ENCODE measurements at places on chromosomes 13 and 19.

DNA sequence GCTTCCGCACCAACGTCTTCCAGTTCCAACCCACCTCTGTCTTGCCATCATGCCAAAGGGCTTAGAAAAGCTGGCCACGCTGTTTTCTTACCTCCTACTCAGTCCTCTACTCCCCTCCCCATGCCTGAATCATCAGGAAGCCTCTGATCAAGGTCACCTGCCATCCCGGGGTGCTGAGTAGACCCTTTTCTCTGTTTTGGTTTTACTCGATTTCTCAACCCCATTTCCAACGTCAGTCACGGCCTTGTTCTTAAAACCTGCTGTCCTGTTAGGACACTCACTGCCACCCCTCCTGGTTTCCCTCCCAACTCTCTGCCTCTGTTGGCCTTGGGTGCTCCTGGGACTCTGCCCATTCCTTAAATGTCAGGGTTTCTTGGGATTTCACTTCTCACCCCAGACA is 350.1 kb downstream of the FOXO1 start:
- no peak for DNase-seq

GRCh38 chr19:41876847-41877832 is at the start of gene CD79A:
Gene CD79A (plus strand): TSS chr19:41877279. CDS start chr19:41877305, 26 bp downstream.
- DNase-seq, result no peak

GRCh38 chr13:38900188-38900587 is 90.4 kb downstream of the STOML3 start:
- DNase-seq, result no peak

DNA sequence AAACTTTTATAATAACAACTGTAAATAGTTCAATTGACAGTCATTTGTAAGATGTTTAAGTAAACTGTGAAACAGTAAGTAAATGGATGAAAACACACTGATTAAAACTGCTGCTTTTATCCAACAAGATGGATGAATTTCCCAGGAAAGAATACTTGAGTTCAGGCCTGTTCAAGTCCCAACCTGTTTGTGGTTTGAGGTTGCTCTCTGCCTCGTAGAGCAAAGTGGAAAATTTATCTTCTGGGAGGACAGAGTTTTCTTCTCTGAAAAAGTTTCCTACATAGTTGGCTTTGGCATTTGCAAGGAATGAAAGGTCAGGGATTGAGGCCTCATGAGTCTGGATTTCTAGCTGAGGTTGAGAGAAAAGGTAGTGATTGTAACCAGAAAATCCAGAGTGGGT is 15.2 kb upstream of the ZNF543 start:
- DNase-seq, result no peak

DNA sequence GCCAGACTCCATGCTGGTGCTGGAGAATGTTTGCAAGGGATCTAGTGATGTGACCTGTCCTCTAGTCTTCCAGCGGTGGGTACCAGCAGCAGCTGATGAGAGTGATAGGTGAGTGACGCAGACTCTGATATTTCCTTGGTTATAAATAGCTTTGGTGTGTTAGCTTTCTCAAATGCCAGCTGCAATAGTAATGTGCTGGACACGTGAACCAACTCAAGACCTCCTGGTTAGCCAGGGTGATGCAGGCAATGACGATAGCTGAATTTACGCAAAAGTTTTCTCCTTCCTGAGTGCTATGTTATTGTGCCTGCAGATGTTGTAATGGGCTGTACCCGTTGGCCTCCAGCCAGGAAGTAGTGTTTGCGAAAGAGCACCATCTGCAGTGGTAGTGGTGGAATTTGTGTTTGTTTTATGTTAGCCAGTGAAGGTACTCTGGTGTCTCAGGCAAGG is 129.5 kb downstream of the CYSLTR2 start:
- no peak for DNase-seq

GRCh38 chr19:15091918-15092753 is 10.1 kb downstream of the OR1I1 start:
- peak; percentile 10 for DNase-seq

- DNase-seq, result no peak
These were observed 2.4 kb downstream of the DHDH start for GRCh38 chr19:48935864-48936263.

DNA sequence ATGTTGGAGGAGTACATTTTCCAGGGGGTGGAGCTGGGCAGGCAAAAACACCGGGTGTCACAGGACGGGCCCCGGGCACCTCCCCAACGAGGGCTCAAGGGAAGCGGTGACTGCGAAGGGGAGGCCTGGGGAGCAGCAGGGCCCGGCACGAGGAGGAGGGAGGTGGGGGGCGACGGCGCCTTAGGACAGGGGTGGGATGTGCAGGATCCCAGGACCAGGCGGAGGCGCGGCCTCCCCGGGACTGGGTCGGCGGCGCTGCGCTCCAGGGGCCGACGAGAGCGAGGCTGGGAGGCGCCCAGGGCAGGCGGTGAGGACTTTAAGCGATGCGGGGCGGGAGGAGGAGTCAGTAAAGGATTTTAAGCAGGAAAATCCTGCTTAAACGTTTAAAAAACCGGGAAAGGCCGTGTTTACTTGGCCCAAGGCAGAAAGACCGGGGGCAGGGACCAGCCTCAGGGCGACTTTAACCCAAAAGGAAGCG is 427 bp downstream of the ZNF160 start:
- DNase-seq, result no peak

- no peak for DNase-seq
These were observed 6.1 kb downstream of the PTGIR start for GRCh38 chr19:46618670-46619231.

- DNase-seq, result no peak
These were observed 13.1 kb downstream of the NFKBID start for GRCh38 chr19:35887197-35887596.

GRCh38 chr19:11446652-11447301 is 11.3 kb downstream of the PRKCSH start:
- no peak for DNase-seq

DNA sequence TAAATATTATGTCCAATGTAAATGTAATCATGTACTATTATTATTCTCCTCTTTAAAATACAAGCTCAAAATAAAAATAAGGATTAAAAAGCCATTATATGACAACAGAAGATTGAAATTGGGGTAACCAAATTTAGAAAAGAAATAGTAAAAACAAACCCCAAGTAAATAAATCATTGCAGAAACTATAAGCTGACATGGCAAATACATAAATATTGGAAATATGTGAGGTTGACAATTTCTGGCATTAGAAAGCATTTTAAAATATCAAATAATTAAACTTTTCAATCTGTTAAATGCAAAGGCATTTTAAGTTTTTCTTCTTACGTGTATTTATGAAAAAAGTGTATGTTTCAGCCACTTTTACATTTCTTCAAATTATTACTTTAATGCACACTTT is 394.7 kb upstream of the DACH1 start:
- no peak for DNase-seq

- no peak for DNase-seq
These were observed 23.0 kb upstream of the ZNF536 start for GRCh38 chr19:30349131-30349730.

- no peak for DNase-seq
These were observed 43.3 kb upstream of the PEPD start for GRCh38 chr19:33564836-33565338.

GRCh38 chr13:101626925-101627555 is 174.6 kb downstream of the ITGBL1 start:
- no peak for DNase-seq

DNA sequence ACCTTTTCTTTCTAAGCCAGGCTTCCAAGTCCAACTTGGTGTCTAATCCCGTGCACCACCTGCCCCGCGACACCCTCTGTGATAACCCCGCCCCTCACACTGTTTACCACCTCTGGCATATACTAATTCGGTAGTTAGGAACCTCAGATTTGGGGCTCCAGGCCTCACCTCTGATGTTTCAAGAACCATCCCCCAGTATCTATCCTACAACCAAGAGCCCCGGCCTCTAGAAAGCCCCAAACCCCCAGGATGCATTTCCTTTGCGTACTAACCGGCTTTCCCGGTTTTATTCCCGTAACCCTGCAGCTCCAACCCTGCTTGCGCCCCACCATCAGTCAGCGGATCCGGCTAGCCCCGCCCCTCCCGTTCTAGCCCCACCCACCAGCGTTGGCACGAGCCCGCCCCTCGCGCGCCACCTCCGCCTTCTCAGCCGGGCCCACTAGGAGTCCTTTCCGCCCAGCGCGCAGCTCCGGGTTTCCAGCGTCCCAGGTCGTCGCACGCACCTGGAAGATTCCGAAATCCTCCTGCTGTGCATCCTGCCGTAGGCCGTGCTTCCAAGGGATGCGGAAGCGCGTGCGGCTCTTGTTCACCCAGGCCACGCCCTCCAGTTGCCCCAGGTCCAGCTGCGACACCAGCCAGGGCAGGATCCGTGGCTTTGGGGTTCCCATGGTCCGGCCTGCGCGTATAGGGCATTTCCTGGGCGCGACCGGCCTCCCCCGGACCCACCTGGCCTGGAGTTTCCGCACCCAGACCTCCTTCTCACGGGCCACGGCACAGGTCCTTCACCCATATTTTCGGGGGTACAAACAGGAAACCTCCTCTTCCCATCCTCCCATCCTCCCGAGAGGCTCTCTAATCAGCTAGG is 1.3 kb downstream of the IRF3 start:
- peak; percentile 89 for DNase-seq

DNA sequence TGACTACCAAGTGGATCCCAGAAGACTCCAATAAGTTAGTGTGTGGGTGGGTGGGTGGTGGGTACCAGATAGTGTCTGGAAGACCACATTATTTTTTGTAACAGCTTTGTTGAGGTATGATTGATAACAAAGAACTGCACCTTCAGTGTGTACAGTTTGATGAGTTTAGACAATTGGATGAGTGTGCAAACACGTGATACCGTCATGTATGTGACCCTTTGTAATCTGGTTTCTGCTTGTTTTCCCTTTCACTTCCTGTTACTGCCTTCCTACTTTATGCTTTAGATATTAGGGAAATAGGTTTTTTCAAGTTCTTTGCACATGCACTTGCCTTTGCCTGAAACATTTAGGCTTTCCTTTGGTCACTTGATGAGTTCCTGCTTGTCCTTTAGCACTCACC is 8.5 kb downstream of the RPL21 start:
- DNase-seq, result no peak

DNA sequence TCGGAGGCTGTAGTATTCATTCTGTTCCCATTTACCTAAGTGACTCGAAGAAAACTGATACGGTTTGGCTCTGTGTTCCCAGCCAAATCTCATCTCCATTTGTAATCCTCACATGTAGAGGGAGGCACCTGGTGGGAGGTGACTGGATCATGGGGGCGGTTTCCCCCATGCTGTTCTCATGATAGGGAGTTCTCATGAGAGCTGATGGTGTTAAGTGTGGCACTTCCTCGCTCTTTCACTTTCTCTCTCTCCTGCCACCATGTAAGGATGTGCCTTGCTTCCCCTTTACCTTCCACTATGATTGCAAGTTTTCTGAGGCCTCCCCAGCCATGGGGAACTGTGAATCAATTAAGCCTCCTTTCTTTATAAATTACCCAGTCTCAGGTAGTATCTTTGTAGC is 23.5 kb downstream of the SLAIN1 start:
- DNase-seq, result no peak

- DNase-seq, result no peak
These were observed 104.2 kb downstream of the ITGBL1 start for GRCh38 chr13:101556676-101557123.

- no peak for DNase-seq
These were observed 5.8 kb downstream of the FCHO1 start for GRCh38 chr19:17757125-17757524.

DNA sequence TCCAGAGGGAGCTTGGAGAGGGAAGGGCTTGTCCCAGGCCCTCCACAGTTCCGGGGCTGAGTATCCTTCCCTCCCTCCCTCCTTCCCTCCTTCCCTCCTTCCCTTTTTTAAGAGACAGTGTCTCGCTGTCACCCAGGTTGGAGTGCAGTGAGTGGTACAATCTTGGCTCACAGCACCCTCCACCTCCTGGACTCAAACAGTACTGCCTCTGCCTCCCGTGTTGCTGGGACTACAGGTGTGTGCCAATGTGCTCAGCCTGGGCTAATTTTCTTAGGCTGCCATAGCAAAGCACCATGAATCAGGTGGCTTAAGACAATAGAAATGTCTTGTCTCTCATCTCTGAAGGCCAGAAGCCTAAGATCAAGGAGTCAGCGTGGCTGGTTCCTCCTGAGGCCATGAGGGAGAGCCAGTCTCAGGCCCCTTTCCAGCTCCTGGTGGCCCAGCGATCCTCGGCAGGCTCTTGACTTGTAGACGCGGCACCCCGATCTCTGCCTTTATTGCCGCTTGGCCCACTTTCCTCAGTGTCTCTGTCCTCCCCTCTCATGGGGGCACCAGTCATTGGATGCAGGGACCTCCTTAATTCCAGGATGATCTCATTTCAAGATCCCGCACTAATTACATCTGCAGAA is 47.5 kb downstream of the CRTC1 start:
- DNase-seq, result no peak

DNA sequence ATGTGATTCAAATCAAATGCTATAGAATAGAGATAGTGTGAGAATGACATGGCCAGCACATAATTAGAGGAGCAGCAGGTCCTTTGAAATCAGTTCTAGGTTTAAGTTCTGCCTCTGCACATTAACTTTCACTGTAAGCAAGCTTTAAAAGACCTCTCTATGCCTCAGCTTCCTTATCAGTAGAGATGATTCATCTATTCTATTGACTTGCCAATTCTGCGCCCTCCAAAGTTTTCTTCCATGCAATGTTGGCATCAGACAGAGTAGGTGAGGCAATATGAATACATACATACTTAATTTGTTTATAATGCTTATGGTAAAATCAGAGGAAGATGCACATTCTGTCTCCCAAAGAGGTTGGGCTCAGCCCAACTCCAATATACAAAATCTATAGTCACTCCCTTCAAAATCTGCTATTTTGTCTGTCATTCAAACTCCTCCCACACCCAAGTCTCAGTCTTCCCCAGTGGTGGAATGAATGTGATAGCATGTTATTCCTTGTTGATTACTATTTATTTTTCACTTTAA is 525.5 kb downstream of the RFC3 start:
- DNase-seq, result no peak

DNA sequence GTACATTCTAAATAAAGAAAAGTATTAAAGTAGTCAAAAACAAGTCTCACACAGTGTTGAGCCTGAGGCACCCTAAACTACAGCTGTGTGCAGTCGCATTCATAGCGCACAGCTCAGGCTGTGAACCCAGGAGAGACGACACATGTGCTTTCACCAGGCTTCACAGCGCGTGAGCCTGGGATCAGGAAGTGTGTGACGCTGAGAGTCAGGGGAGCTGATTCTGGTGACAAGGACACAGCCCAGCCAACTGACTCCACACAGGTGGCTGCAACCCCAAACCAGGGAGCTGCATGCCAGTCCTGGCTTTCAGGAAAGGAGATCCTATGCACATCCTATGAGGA is 41.6 kb downstream of the COL4A1 start:
- no peak for DNase-seq

- no peak for DNase-seq
These were observed 233.8 kb upstream of the EDNRB start for GRCh38 chr13:78152415-78152814.

- no peak for DNase-seq
These were observed 3.0 kb downstream of the ZNF490 start for GRCh38 chr19:12607631-12608030.
